Neural crest cell (in vitro differentiated cells): ENCODE measurements at places on chromosomes 7 and 10. TPM values are rescaled to one million over a fixed set of nuclear protein-coding genes. Genes with fewer than 3 reads are reported as not detected.
A peak's percentile ranks its signal among the peaks of the same experiment; 100 is the strongest.

OGA gene
- 101 and 102 TPM in 2 replicates for total RNA-seq

DNA sequence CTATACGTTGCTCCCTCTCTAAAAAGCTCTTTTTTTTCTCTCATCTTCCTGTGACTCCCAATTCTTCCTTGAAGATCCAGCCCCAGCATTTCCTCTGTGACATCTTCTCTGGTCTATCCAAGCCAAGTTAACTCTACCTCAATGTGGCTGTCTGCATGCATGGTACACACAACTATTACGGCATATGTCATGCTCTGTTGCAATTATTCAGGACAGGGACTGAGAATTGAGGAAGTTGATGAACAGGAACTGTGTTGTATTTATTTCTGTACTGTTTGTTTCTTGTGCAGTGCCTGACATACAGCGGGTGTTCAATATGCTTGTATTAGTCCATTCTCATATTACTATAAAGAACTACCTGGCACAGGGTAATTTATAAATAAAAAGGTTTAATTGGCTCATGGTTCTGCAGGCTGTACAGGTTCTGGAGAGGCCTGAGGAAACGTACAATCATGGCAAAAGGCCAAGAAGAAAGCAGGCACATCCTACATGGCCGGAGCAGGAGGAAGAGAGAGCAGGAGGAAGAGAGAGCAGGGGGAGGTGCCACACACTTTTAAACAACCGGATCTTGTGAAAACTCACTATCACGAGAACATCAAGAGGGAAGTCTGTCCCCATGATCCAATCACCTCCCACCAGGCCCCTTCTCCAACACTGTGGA, 6.3 kb downstream of the TRPV5 start:
- DNase-seq, result no peak

- no peak for DNase-seq
Measured at GRCh38 chr10:99984211-99985034, 25.3 kb downstream of the DNMBP start.

DNA sequence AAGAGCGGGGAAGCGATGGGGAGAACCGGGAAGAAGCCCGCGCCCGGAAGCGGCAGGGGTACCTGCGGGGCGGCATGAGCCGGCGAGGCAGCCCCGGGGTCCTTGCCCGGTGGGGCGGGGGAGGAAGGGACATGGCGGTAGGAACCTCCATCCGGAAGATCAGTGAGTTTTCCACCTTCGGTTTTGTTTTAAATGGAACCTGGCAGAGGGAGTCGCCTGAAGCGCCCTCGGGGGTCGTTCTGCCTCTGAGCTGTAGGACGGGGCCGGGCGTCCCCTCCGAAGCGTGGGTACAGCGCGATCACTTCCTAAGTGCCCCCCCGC, 471 bp downstream of the PFKP start:
- DNase-seq, result no peak

DNA sequence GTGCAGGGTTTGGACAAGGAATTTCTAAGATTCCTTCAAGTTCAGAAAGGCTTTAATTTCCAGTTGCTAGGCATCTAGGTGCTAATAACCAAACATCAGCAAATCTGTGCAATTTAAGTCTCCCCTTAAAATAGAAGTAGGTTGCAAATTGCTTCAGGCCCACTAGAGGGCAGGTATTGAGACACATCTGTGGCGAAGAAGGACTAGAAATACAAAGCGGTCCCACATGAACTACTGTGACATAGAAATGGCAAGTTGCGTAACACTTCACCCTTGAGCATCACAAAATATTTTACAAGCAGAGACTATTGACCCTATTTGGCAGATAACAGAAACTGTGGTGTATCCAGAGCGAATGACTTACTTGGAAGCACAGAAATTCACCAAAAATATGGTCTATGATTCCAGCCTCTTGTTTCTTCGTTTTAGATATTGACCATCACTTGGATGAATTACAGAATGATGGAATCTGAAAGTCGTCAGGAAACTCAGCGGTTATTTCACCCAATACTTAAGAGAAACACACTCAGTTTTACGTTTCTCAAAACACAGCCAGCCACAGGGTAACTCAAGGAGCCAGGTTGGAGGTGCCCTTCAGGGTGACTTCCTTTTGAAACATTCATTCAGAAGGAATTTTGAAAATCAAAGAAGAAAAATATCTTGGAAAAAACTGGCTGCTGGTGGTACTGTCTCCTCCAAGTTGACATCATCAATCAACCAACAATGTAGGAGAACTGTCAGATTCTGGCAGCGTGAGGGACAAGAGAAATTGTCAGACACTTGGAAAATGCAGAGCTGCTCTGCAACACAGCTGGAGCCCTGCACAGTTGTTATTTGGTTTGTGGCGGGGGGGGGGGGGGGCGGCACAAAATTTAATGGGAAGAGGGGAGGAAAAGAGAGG, 256.3 kb upstream of the MINDY3 start:
- peak; percentile 8 for DNase-seq

DNA sequence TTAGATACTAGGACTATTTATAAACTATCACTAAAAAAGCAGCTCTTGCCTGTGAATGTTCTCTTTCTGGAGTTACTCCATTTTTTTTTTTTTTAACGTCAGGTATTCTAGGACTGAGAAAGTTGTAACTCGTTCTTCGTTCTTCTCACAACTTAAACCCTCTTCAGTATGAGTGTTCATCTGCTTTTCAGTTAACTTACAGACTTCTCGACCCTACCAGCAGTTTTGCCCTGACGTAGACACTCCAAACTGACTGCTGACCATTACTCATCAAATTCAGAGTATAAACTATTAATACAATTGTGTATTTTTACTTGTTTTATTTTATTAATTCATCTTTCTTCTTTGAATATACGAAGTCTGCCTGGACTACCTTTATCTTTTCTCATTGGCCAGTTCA, 353.1 kb downstream of the GPR37 start:
- no peak for DNase-seq

DNA sequence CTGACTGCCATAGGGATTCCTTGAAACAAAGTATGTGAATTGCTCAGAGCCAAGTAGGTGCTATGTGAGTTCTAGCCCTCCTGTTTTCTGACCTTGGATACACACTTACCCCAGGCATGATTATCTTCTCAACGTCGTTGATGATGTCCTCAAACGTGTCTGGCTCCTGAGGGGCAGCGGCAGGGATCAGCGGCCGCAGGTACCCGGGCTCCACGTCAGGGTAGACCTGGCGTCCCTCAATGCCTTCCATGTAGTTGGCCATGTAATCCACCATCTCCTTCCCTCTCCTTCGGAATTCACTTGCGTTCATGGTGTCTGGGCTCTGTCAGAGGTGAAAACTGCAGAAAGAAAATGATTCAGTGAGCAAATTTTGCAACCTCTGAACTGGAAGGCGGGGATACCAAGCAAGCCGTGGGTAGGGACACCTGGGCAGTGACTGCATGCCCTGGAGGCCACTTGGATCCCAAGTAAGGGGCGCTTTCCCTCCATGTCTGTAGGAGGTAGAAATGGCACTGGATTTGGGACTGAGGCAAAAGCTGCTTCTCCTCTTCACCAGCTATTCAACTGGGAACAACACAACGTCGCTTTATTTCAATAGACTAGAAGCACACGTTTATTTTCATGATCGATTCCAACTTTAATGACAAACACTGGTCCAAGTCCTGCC, 21.3 kb downstream of the DDC start:
- DNase-seq, result no peak

GRCh38 chr10:76993213-76993612, 644.4 kb downstream of the KCNMA1 start:
- no peak for DNase-seq

DNA sequence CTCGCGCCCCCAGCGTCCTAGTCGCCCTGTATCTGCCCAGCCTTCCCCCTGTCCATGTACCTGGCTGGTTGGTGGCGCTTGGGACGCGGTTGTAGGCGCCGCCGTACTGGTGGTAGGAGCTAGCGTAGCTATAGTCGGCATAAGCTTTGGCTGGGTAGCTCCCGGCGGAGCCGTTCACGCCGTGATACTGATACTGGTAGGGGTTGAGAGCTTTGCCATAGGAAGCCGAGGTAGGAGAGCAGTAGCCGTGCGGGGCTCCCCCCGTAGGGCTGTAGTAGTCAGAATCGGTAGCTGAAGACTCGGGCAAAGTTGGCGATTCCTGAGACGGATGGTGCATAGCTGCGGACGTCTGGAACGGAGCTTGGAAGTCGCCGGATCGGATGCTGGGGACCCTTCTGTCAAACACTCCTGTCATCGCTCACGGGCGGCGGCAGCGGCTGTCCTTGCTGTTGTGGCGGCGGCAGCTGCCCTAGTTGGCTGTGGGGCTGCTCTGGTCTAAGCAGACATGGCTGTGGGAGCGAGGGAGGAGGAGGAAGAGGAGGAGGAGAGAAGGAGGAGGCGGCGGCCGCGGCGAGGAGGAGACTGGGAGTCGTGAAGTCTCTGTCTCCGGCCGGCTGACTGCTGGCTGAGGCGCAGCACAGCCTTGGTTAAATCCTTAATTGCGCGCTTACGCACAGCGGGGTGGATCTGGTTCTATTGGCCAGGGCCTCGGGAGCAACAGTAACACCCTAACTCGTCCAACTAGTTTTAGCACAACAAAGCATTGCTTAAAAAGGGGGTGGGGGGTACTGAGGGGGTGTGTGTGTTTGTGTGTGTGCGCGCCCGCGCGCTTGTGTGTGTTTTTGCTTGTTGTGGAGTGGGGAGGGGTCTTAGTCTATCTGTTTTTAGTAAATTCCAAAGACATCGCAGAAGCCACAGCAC, at the start of gene DLX5:
DLX5 (minus strand) TSS at position 623 of the 921 bp plus-strand sequence; CDS start at position 415, 208 bp downstream.
- DNase-seq, result peak; percentile 15

- no peak for DNase-seq
Measured at GRCh38 chr7:100914208-100914878, 18.7 kb upstream of the ACHE start.

DNA sequence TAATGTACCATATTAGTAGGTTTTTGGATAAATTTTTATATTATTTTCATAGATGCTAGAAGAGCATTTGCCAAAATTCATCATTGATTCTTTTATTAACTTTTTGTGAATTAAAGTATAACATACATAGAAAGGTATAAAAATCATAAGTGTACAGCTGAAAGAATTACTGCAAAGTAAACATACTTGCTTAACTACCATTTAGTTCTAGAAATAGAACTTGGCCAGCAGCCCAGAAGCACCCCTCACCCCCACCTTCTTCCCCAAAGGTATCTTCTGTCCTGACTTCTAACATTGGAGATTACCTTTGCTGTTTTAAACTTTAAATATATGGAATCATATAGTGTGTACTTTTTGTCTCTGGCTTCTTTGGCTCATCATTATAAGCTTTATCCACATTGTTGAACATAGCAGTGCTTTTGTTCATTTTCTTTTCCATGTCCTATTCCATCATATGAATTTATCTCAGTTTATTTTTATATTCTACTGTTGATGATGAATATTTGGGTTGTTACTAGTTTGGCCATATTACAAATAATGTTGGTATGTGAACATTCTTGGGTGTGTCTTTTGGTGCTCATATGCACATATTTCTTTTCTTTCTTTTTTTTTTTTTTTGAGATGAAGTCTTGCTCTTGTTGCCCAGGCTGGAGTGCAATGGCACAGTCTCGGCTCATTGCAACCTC, 142.8 kb downstream of the ADK start:
- DNase-seq, result no peak

- DNase-seq, result no peak
Measured at GRCh38 chr10:35339942-35340341, 3.6 kb downstream of the CCNY start.

DNA sequence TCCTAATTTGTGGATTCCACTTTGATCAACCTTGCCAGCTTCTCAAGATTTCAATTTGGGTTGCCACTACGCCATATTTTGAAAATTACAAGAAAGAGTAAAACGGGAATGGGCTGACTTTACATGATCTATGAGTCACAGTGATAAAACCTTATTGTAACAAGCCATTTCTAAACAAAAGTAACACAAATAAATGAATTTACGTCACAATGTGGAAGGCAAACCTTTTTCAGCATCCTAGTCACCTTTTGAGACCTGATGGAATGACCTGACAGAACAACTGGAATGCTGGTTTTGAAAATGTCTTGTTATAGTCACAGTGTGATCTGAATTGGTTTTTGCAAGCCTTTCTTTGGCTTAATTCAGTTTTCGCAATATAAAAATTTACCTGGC, 85.9 kb downstream of the CDK6 start:
- DNase-seq, result no peak

- DNase-seq, result peak; percentile 73
Measured at GRCh38 chr7:96321658-96322372, at the start of gene SLC25A13. Gene SLC25A13, minus strand, starts transcription at chr7:96322098. Its CDS starts 142 bp downstream, at chr7:96321956.

- DNase-seq, result no peak
Measured at GRCh38 chr7:80654887-80655340, 16.5 kb downstream of the CD36 start.

TRIM50 gene
- not detected in 2 replicates for total RNA-seq
